GM03348 (cell line): ENCODE measurements at places on chromosomes 16 and 17.
A peak's percentile ranks its signal among the peaks of the same experiment; 100 is the strongest.

DNA sequence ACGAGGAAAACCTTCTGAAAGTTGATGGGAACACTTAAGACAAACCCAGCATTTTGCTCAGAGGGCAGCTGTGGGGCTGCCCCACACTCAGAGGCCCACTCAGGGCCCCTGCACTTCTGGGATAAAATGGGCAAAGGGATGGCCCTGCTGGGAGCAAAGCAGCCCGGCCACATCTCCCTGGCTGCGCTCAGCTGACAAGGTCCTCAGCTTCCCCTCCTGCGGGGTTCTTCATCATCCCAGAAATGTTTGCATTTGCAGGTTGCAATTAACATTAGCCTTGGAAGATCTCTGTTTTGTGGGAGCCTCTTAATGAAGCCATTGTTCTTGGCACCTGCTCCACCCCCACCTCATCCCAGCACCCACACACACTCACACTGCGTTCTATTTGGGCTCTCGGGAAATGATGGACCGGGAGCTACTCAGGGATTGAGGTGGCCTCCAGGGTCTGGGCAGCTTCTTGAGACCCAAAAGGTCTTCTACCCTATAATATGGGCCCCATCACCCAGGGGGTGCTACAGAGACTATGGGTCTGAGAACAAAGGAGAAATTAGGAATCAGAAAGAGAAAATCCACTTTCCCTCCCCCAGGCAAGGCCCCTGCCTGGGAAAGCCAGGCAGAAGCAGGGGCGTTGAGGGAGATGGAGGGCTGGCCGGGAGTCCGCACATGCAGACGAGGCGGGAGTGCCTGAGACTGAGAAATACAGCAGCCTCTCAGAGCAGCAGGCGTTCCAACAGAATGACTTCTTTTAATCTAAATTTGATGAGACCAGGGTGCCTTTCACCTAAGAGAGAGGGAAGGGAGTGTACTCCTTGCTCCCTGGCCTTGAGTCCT lies 53.7 kb upstream of the RPL38 start:
- no peak for DNase-seq

DNA sequence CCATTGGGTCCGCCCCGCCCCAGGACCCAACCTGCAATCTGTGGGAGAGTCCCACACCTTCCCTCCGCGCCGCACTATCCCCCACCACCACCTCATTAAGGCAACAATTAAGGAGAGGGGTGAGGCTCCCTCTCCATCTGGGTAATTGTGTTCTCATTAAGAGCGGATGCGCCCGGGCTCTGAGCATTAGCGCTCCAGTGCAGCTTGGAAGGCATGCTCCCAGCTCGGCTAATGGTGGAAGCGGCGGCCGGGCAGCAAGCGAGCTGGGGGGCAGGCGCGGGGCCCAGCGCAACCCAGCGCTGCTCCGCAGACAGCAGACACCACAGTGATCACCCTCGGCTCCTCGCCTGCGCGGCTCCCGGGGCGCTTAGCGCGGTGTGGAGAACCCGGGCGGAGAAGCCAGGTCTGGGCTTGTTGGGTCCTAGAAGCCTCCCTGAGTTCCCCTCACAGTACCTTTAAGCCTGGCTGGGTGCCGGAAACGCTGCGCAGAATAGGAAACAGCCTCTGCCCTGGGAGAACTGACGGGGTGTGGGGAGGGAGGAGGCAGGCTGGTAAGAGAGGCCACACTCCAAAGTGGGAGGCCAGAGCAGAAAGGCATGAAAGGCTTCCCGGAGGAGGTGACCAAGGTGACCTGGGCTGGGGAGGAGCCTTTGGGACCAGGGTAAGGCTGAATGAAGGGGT lies 6.4 kb downstream of the CBLN1 start:
- no peak for DNase-seq

- DNase-seq, result no peak
Measured at GRCh38 chr17:77393274-77393600, 252.5 kb downstream of the SEC14L1 start.

GRCh38 chr17:50831471-50831928 lies 3.9 kb upstream of the WFIKKN2 start:
- DNase-seq, result no peak

- no peak for DNase-seq
Measured at GRCh38 chr16:46949241-46949892, 24.1 kb downstream of the DNAJA2 start.

GRCh38 chr16:57531253-57531575 lies 5.2 kb downstream of the CCDC102A start:
- no peak for DNase-seq

- no peak for DNase-seq
Measured at GRCh38 chr16:53061256-53061655, 6.5 kb downstream of the CHD9 start.

DNA sequence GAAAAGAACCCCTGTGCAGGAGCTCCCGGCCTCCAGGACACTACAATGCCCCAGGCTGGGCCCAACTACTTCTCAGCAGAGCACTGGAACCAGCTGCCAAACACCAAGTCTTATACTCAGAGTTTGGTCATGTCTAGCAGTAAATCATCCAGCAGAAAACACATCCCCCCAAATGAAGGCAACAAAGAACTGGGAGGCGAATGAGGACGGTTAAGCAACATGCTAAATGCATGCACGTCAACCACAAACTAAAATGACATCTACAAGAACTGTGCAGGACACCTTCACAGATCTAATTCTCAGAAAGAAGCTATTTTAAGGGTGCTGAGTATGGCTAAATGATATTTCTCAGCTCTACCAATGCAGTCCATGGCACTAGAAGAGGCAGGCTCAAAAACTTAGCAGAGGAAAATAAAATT lies 7.6 kb upstream of the IRX5 start:
- no peak for DNase-seq

DNA sequence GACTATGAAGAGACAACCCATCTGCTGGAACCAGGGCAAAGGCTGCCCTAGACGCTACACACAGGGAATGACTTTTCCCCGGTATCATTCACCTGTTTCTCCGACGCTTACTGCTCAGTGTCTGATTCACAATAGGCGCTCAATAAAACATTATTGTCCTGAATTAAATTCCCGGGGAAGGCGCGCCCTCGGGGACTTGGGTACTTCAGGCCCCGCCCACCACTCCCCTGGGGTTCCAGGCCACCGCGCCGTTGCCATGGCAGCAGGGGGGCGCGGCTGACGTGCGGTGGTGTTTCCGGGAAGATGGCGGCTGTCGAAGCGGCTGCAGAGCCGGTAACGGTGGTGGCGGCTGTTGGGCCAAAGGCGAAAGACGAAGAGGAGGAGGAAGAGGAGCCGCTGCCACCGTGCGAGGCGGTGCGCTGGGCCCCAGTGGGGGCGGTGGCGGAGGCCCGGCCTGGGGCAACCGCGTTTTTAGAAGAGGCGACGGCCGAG lies at the start of gene RUNDC1:
RUNDC1 (plus strand) TSS at position 292 of the 492 bp plus-strand sequence; CDS start at position 304, 12 bp downstream.
- peak; percentile 96 for DNase-seq

DNA sequence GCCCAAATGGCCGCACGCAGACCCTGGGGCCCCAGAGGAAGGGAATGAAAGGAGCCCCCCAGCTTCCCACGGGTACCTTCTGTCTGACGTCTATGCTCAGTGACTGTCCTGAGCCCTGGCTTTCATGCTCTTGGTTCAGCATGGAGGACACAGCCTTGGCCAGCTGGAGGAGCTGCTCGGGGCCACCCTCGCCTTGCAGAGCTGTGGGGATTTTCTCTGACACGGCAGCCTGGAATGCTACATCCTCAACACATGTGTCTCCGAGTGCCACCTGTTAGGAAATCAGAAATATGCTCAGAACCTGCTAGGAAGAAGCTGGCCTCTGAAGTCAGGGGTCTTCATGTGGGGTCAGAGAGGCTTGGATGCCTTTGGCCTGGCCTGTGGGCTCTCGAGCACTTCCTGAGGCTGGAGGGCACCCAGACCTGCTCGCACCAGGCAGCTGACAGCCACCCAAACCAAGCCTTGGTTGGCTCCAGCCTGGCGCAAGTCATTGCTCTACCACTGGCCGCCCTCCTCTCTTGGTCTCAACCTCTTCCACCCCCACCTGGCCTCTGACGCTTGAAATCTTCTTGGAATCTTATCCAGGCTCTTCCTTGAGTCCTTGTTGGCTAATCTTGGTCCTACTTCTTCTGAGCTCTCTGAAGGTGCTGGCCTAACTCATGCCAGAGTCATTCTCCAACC lies 63.7 kb upstream of the BCO1 start:
- DNase-seq, result peak; percentile 27

GRCh38 chr17:61583242-61583641 lies 7.8 kb downstream of the NACA2 start:
- peak; percentile 70 for DNase-seq

GRCh38 chr17:69733171-69734012 lies 318.9 kb downstream of the MAP2K6 start:
- DNase-seq, result peak; percentile 45

GRCh38 chr16:12499032-12499745 lies 304.5 kb downstream of the CPPED1 start:
- no peak for DNase-seq

- peak; percentile 84 for DNase-seq
Measured at GRCh38 chr17:17818088-17818526, 18.7 kb downstream of the SREBF1 start.
